Stimulated activated CD4-positive, alpha-beta T cell treated with anti-CD3 and anti-CD28 coated beads, Interleukin-15, amount 100 ng/mL, for 24 hours (primary cell): ENCODE measurements at places on chromosomes 12 and 14.

- DNase-seq: peak; percentile 57
Measured at GRCh38 chr14:68232300-68233055, 412.9 kb downstream of the RAD51B start.

DNA sequence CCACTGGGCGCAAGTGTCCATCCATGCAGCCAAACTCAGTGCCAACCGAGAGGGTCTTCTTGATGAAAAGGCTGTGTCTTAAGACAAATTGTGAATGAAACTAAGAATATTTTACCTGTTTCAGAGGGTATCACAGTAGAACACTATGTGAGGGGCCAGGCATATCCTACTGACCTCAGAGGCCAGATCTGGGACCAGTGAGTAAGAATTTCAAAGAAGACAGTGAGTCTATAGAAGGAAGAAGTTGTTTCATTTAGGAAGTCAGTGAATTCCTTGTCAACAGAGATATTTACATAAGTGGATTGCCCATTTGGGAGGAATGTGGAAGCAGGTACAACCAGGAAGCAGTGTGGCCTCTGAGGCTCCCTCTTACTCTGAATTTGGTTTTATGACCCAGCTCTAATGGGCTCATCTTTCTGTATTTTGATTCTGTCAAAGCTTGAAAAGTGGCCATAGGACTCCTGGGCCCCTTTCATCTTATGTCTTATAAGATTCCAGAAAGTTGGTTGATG is 137.4 kb downstream of the ZNF664 start:
- no peak for DNase-seq

DNA sequence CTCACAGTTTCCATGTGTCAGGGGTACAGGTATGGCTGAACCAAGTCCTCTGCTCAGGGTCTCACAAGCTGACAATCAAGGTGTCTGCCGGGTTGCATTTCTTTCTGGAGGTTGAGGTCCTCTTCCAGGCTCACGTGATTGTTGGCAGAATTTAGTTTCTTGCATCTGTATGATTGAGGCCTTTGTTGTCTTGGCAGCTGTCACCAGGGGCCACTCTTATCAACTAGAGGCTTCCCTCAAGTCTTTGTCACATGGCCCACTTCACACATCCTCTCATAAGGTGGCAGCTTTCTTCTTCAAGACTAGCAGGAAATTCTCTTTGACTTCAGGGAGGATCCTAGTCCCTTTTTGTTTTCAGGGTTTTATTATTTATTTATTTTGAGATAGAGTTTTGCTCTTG is 46.0 kb upstream of the FOS start:
- DNase-seq: no peak

DNA sequence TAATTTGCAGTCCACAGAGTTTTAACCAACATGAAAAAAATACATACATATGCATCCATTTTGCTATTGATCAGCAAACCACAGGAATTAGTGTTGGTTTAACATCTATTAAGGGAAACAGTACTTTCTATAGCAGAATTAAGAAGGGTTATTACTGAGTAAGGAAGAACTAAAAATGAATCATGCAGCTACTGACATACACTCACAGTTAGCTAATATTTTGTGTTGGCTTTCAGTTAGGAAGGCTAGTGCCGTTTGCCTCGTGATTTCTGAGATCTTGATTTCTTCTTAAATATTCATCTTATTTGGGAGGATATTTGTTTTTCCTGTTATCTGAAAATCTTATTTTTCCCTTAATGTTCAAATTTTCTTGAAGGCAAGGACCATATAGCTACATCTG is 423.4 kb downstream of the NOVA1 start:
- DNase-seq: no peak

GRCh38 chr12:49059299-49060171 is 1.1 kb downstream of the KMT2D start:
- DNase-seq: peak; percentile 34

DNA sequence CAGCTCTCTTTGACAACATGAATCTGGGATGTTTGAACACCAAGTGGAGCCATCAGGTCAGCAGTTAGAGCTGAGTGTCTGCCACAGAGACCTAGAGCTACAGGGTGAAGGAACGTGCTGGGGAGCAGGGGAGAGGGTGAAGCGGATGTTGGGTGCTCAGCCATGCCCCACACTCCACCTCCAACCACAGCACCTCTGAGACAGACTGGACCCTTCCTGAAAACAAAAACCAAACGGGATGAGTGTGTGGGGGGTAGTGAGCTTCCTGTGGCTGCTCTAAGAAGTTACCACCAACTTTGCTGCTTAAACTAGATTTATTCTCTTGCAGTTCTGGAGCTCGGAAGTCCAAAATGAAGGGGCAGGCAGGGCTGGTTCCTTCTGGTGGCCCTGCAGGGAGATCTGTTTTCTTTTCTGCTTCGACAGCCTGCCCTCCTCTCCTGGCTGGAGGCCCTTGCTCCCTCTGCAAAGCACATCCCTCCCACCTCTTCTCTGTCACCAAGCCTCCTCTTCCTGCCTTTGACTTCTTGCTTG is 5.6 kb upstream of the GOLGA3 start:
- DNase-seq: peak; percentile 28

- DNase-seq: no peak
Measured at GRCh38 chr12:132477703-132478432, 12.1 kb upstream of the FBRSL1 start.

DNA sequence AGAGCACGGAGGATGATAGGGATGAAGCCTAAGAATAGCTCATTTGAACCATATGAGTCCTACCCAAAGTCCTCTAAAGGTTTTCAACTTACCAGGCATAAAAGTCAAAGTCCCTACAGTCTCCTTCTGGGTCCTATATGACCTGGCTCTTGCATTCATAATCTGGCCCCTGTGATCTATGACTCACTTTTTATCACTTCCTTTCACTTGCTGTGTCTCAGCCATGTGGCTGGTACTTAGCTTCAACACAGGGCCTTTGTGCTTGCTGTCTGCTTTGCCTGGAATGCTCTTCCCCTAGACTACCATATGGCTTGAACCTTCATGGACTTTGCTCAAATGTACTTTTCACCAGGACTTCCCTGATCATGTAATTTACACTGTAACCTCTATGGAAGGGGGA is 137.6 kb upstream of the TMTC1 start:
- no peak for DNase-seq

GRCh38 chr12:6216581-6216980 is 16.4 kb downstream of the CD9 start:
- no peak for DNase-seq

GRCh38 chr14:105192866-105193731 is 12.0 kb upstream of the NUDT14 start:
- DNase-seq: peak; percentile 42

GRCh38 chr12:25427337-25428249 is 125.5 kb downstream of the LMNTD1 start:
- no peak for DNase-seq

DNA sequence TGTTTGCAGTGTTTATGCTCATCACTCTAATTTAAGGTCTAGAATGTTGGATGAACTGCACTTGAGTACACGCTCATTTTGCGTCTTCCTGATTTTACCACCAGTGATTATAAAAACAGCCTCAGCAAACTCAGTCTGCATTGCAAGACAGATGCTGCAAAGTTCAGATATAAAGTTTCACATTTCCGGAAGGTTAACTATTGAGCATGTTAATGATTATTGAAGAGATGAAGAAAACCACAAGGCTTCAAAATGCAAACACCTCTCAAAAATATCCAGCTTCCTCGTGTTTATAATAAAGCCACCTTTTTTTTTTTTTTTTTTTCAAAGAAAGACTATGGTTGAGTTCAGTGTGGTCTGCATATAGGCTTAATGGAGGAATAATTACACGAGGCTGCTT is 92.1 kb upstream of the BMP4 start:
- no peak for DNase-seq
